ENCODE measurements at places on chromosomes 3 and 15.

GRCh38 chr3:58858126-58858525, 191.6 kb upstream of the FAM3D start:
- DNase-seq: no peak

DNA sequence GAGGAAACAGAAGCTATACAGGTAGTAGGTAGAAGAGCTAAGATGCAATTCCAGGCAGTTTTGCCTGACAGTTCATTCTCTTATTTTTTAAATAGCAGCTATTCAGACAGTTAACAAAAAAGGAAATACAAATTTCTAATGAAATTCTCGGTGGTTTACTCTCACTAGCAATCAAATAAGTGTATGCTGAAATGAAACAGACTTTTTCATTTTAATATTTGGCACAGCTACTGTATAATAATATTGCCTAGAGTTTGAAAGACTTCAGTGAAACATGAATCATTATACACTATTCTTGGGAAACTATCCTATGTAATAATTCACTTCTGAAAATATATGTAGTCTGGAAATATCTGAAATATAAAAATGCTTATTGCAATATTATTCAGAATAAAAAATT, 463.2 kb upstream of the AGTR1 start:
- DNase-seq: no peak

DNA sequence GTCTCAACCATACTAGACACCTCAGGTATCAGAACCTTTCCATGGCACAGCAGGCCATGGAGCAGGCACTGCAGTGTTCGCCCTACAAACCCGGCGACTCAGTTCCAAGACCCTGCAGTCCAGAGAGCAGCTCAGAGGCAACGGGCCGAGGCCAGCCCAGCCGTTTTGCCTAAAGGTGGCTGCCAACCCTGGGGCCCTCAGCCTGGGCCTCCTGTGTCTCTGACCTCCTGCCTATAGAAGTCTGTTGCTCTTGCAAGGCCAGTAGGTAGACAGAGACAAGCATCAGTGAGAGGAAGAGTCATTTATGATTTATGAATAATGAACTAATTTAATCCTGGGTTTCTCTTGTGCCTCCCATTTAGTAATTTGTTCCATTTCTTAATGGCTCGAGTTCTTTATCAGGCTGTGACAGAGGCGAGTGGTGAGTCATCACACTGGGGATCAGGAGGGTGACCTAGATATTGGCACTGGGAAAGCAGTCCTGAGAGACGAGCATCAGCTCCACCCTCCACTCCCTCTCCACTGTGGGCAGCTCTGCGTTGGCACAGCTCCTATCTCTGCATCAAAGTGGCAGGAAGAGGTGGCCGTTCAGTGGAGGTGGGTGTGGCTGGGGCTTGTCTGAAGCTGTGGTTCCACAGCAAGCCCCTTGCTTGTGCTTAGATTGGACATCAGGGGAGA, 79.8 kb downstream of the ABHD5 start:
- DNase-seq: peak; percentile 34

DNA sequence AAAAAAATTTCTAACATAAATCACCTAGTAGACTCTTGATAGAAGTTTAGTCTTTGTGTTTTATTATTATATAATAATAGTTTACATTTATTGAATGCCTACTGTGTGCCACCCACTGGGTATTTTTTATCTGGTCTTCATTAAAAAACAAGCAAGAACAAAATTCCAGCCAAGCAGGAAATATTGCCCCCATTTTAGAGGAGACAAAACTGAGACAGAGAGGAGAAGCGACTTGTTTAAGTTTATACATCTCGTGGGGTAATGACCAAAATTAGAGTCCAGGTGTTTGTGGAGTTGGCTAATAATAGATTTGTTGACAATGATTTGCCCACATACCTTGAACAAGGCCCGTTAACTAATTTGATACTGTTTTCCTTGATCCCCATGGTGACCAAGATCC, 33.1 kb upstream of the FBXL22 start:
- DNase-seq: no peak

DNA sequence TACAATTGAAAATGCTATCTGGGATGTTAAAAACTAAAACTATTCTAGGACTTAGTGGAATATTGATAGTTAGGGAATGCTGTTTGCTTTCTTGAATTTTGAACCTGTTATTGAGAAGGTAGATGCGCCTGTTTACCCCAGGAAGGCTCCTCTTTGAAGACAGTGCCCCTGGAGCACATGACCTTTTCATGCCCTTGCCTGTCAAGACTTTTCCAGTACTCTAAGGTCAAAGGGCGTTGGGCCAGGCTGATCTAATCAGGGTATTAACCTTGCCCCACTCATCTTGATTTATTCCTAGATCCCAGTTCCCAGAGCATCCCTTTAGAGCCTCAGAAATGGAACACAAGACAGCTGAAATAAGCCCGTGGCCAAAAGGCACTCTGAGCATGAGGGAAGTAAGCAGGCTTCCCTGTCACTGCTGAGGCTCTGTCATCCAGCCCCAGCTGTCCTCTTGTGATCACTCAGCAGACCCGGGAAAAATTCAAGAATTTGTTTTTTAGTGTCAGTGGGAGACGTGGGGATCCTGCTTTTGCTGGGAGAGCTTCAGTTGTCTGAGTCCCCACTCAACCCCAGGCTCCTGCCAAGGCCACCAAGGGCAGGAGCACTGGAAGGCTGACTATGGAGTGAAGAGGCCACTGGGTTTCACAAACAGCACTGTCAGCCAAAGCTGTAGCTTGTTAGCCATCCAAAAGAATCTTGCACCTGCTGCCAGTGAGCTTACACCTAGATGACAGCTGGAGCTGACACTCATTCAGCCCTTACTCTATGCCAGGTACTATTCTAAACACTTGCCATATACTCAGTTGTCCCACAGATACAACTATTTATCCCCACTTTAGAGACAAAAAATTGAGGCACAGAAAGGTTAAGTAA, 169.0 kb downstream of the PGPEP1L start:
- no peak for DNase-seq

DNA sequence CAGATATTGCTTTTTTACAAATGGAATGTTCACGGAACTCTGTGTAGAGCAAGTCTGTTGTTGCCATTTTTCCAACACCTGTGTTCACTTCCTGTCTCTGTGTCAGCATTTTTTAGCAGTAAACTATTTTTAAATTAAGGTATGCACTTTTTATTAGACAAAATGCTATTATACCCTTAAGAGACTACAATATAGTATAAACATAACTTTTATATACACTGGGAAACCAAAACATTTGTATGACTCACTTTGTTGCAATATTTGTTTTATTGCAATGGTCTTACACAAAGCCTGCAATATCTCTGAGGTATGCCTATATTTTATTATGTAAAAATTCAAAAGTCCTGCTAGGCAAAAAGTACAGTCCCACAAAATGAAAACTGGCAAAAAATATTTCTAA, 39.8 kb upstream of the FGF7 start:
- DNase-seq: no peak

DNA sequence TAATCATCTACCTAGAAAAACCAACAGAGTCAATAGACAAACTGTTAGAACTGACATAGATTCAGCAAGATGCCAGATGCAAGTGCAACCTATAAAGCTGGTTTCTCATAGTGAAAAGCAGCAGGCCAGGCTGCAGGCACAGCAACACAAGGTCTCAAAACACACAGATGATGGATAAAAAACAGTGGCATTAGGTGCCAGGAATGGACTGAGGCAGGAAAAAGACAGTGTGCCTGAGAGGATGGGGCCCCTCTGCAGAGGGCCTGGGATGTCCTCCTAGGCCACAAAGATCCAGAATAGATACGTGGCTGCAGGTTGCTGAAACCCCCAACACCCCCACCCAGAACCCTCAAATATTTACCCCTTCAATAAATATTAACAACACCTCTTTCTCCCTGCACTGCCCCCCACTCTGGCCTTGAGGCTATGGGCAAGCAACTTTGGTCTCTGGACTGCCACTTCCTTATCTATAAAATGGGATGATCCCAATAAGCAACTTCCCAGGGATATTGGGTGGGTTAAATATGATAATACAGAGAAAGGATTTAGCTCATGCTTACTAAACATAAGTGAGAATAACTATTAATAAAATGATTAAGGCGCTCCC, 35.2 kb upstream of the FGD5 start:
- no peak for DNase-seq

DNA sequence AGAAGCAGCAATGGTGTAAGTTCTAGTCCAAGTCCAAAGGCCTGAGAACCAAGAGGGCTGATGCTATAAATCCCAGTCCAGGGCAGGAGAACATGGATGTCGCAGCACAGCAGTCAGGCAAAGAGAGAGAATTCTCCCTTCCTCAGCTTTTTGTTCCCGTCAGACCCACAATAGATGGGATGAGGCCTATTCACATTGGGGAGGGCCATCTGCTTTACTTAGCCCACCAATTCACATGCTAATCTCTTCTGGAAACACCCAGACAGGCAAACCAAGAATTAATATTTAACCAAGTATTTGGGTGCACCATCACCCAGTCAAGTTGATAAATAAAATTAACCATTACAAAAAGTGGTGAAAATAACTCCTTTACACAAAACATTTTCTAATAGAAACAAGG, 511.7 kb upstream of the UBE2E2 start:
- DNase-seq: no peak

DNA sequence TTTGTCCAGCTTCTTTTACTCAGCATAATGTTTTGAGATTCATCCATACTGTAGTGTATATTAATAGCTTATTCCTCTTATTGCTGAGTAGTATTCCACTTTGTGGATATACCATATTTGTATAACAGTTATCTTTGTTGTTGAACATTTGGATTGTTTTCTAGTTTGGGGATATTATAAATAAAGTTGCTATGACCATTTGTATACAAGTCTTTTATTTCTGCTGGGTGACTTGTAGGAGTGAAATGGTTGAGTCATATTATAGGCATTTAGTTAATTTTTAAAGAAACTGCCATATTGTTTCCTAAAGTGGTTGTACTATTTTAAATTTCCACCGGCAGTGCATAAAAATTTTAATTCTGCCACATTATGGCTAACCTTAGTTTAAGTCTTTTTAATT, 53.4 kb downstream of the RPL39L start:
- DNase-seq: no peak

- DNase-seq: no peak
Measured at GRCh38 chr3:40044487-40044886, 235.1 kb downstream of the MYRIP start.

GRCh38 chr3:179565496-179565895, 2.8 kb downstream of the ACTL6A start:
- no peak for DNase-seq

GRCh38 chr15:48596841-48597240, 48.7 kb downstream of the FBN1 start:
- no peak for DNase-seq

DNA sequence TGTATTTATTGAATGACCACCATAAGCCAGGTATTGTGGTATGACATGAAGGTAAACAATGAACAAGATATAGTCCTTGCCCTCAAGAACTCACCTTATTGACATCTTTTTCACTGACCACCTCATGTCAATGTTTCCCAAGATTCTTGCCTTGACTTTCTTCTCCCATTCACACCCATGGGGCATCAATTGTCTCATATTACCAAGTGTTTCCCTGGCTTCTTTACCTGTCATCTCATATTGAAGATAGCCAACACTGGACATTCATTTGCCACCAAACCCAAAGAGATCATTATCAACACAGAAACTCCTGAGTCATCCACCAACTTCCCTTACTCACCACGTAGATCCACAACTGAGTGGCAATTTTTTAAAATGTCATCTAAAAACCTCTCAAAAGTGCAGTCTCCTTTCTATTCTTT, 2.2 kb downstream of the EFHB start:
- DNase-seq: no peak

- peak; percentile 18 for DNase-seq
Measured at GRCh38 chr3:59480486-59480995, 430.7 kb upstream of the CFAP20DC start.

GRCh38 chr3:9247941-9248521, 1.4 kb downstream of the SRGAP3 start:
- peak; percentile 21 for DNase-seq

DNA sequence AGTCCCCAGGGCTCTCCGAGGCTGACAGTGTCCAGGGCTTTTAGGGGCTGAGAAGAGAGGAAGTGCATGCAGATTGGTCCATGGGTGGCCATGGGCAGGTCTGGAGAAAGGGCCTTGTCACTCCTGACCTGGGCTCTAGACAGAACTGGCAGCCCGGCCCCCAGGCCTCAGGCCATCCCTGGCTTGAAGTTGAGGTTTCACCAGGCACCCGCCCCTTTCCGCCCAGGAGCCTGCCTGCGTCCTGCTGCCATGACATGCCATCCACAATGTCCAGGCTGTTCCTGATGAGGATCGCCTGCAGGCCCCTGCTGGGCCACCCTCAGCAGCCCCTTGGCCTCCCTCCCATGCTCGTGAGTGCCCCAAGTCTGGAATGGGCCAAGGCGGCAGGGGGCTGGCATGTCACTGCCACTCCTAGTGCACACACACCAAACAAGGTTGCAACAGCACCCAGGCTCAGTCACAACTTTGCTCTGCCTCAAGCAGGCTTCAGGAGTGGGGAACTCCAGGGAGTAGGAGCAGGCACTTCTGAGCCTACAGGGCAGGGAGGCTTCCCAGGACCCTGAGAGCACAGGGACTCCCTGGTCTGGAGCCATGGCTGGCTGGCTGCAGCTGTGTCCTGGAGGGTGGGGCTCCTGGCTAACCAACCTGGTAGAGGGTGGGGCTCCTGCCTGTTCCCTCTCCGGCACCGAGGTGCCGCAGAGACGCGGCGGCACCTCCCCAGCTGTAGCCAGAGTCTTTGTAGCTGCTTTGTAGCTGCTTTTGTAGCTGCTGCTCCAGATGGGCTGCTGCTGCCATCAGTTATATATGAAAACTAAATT, 1457.1 kb upstream of the GBE1 start:
- no peak for DNase-seq

GRCh38 chr3:32421991-32422859, 30.6 kb downstream of the CMTM7 start:
- no peak for DNase-seq

GRCh38 chr3:156332304-156332703, 211.9 kb downstream of the KCNAB1 start:
- DNase-seq: no peak

GRCh38 chr3:14614189-14614588, 37.4 kb upstream of the CCDC174 start:
- DNase-seq: no peak

DNA sequence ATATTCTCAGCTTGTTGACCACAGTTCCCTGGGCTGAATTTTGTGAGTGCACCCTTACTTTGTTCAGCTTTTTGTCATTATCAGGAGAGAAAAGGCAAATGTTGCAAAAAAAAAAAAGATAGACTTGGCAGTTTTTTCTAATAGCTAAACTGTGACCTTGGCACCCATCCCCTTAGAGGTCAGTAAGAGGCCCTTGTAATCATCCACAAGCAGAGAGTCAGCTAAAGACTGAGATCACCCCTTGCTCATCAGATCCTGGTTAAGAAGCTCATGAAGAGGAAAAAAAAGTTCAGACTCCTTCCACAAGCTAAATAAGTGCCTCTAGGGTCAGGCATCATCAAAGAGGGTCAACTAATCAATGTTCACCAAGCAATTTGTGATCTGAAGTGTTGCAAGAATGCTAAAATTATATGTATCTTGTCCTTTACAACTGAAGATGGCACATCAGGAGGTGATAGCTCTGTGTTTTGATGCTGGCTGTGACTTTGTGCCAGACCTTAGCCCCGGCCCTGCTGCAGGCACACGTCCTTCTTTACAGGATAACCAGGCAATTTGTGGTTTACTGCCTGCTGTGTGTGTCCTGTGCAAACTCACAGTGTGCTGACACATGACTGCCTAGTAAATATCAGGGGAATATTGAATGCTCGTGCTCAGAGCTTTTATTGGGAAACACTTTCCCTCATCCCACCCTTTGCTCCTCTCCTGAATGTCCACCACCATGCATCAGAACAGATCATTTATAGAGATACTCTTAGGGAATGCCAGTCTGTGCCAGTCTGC, 262.9 kb downstream of the IL5RA start:
- no peak for DNase-seq

GRCh38 chr15:73357999-73358665, 10.6 kb downstream of the HCN4 start:
- DNase-seq: no peak

- no peak for DNase-seq
Measured at GRCh38 chr3:39317571-39318169, 11.8 kb upstream of the CCR8 start.
